ENCODE measurements at places on chromosomes 12 and 14.

- no peak for DNase-seq
Observed at GRCh38 chr14:99079061-99079727, 192.8 kb downstream of the BCL11B start.

DNA sequence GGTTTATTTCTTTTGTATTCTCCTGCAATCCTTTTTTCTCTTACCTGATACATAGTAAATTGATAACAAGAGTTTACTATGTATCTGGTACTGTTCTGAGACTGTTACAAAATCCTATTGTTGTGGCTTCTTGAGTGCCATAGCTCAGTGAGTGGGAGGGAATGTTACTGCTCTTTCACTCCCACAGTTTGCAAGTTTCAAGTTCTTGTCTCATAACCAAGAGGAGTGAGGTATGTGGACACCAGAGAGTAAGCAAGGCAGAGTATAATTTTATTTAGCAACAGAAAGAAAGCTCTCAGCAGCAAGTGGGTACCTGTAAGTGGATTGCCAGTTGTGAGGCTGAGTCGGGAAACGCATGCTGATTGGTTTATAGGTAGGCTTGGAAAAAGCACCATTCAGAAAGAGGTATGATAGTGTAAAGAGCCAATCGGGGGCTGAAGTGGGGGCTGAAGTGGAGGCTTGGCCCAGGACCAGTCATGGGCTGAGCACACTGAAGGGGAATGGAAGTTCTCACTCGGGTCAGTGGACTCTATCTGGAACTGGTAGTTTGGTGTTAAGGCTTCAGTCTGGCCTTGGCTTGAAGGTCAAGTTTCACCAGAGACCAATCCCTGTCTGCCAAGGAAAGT lies 850.8 kb downstream of the TMTC2 start:
- no peak for DNase-seq

- DNase-seq: no peak
Observed at GRCh38 chr12:119936705-119937311, 52.2 kb upstream of the BICDL1 start.

DNA sequence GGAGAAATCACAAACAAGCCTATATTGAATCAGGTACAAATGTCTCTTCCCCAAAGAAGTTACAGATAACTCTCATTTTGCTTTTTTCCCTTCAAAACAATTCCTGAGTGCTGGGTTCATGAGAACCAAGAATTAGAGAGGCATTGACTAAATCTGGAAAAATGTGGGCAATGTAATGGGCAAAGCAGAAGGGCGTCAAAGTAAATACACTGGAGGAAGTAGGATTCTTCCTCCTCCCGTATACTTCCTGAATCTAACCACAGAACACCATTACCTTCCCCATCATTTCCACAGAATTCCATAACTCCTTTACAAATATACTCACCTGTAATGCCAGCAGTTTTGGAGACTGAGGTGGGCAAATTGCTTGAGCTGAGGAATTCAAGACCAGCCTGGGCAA lies 3.0 kb upstream of the RBMS2 start:
- no peak for DNase-seq

- DNase-seq: no peak
Observed at GRCh38 chr12:107490010-107490409, 195.6 kb upstream of the PWP1 start.

DNA sequence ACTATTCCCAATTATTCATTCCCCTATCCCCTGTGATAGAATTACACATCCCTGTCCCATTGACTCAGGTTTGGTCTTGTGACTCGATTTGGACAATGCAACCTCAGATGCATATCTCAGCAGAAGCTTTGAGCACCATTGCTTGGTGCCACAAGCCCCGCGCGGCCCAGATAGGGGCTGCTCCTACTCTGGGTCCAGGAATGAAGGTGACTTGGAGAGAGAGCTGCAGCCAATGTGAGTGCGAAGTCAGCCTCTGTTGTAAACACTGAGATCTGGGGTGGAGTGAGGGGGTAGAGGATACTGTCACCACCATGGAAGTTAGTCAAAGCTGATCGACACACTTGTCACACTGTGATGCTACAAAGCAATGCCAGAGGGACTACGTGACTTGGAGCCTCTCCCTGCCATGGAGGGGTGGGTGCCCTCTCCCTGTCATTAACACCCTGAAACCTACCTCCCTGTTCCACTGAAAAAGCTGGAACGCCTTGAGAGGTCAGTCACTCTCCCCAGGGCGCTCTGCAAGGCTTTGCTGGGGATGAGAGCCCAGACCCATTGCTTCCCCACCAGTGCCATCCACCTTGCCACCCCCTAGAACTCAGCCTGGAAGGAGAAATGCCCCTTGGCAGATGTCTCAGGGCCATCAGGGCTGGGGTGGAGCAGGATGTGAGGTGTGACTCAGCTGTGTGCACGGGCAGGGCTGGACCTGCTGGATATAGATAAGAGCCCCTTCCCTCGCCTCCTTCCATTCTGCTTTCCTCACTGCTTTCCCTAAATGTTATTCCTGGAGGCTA lies 6.6 kb upstream of the PLEK2 start:
- DNase-seq: no peak

- DNase-seq: no peak
Observed at GRCh38 chr14:56183631-56184157, 65.5 kb downstream of the PELI2 start.

GRCh38 chr12:89576572-89577220 lies 50.8 kb upstream of the POC1B start:
- DNase-seq: no peak

DNA sequence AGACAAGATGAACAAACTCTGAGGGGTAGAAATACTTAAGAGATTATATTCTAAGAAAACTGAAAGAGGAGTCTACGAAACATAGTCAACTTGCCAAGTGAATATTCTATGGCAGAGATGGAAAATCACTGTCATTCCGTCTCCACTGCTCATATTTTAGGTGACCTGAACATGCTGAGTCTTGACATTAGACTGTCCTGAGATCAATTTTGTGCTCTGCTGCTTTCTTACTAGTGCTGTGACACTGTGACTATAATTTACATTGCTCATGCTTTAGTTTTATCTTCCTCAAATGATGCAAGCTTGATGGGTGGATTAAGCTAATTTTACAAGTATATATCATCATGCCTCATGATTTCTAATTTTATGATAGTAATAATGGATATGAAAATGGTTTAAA lies 228.2 kb upstream of the LRFN5 start:
- DNase-seq: no peak

GRCh38 chr14:59363531-59364226 lies 101.5 kb downstream of the GPR135 start:
- no peak for DNase-seq

DNA sequence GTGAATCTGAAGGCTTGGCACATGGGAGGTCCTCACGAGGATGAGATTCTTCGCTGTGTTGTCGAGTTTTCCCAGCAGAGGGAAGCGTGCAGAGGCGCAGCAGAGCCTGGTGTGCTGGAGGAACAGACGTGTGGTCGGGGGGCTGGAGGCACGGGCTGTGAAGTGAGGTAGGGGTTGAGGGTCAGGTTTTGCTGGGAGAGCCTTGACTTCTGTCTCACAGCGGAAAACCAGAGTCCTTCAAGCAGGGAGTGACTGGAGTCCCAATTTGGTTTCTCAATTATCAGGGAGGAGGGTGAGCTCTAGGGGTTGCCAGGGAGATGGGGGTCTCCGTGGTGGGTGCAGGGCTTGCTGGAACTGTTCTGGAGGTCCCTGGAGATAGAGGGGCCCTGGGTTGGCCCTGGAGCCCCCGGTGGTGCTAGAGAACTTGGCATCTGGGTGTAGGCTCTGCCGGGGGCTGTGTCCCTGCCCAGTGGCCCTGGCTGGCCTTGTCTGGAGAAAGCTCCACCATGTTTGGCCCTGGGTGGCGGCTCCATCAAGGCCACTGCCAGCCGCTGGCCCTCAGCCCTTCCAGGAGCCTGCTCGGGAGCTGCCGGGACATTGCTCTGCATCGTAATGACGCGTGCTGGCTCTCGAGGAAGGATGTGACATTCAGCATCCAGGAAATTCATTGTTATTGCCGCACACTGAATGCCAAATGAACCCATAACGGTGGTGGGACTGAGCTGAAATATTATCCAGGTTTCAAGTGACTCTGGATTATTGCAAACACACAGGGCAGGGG lies 215.7 kb downstream of the KIF26A start:
- DNase-seq: no peak

- no peak for DNase-seq
Observed at GRCh38 chr14:74858022-74858421, 17.9 kb downstream of the PROX2 start.

DNA sequence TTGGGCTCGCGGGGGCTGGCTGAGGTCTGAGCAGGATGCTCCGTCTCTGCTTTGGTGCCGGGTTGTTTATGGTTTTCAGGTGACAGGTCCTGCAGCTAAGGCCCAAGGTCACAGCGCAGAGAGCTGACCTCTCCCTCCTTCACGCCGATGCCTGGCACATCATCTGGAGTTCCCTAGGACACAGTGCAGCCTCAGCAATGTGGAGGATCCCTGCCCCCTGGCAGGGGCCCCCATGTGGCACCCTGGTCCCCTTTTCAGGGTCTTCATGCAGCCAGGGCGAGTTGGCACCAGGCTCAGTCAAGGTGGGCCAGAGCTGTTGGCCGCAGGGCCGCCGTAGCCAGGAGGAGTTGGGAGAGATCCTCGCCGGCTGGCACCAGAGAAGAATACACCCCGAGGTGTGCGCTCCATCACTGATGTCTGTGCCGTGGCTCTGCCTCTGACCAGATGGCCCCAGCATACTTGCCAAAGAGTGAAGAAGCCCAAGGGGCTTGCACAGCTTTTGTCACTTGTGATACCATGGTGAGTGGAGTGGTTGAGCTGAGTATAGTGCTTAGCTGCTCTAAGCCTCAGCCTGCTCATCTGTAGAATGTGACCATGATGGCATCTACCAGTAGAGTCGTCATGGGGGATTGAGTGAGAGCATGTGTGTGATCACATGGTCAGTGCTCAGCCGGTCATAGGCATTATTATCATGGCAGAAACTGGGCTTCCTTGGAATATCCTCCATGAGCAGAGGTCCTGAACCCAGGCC lies 11.0 kb downstream of the TPCN1 start:
- DNase-seq: peak; percentile 73

DNA sequence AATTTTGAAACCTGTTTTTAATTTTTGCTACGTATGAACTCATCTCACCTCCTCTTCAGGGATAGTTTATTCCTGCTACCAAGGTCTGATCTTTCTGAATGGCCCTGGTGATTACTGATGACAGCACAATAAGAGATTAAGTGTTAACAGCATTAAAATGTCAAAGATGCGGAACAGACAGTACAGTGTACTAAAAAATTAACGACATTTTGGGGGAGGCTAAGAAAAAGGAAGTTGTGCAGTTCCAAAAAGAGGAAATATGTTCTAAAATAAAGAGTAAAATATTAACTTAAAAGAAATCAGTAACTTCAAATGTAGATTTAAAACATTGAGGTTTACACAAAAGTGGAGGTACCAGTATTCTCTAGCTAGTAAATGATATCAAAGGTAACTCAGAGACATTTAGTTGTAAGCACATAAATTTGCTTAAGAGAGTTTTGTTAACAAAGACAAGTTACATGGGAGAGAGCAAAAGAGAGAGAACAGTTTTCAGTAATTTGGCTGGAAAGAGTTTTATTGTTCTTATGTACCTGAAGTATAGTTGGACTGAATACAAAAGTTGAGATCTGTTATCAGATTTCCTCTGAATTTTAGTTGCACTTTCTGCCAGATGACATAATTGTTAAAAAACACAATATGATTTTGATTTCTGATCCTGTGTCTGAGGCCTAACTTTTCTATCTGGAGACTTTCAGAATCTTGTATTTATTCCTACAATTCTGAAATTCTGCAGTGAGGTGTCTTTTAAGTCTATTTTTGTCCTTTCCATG lies 4.2 kb upstream of the CLECL1 start:
- DNase-seq: no peak

- no peak for DNase-seq
Observed at GRCh38 chr12:33752854-33753253, 269.4 kb upstream of the ALG10 start.

DNA sequence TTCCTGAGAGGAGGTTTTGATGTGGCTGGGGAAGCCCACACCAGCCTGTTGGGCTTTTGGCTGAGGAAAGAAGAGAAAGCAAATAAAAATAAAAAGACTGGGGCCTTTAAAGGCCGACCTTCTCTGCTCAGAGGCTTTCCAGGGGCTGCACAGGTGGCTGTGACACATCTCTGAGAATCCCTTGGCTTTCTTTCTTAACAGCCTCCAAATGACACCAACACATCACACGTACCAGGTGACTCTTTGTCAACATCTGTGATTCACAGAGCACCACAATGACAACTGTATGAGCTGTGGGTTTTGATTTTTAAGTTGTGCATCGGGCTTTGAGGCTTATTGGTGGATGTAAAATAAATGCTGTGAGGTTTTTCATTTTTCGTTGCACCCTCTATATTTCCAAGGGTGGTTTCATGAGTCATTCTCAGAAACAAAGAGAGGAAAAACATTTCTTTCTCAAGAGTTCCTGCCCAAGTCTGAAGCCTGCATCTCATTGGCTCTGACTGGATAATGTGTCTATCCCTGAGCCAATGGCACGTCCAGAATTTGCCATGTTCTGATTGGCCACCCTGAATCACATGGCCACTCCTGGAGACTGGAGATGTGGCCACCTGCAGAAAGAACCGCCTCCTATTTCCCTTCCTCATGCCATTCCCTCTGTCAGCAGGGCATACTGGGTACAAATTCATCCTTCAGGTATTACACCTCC lies 349.0 kb downstream of the GLT1D1 start:
- no peak for DNase-seq

- DNase-seq: no peak
Observed at GRCh38 chr12:46743456-46743855, 82.3 kb downstream of the SLC38A4 start.

DNA sequence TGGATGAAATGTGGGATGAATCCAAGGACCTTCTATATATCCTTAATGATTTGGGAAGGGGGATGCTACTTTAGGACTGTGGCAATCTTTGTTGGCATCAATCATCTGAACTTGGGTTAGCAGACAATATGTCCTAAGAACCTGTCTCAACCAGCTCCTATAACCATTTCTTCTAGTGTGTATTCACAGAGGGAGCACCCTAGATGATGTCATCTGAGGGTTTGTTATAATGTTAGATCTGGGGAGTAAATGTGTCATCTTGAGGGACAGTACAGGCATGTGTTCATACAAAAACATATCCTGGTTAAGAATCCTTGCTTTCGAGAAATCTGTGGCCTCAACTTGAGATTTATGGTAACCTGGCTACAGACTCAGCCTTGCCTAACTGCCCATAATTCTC lies 41.9 kb upstream of the NFKBIA start:
- DNase-seq: no peak

GRCh38 chr14:62206456-62206855 lies 444.2 kb downstream of the SNAPC1 start:
- DNase-seq: no peak

GRCh38 chr12:106670131-106670530 lies 87.3 kb downstream of the RFX4 start:
- no peak for DNase-seq

GRCh38 chr12:108886873-108887629 lies 7.2 kb downstream of the DAO start:
- DNase-seq: peak; percentile 17

GRCh38 chr14:68146818-68147217 lies 327.2 kb downstream of the RAD51B start:
- no peak for DNase-seq

GRCh38 chr14:21081521-21082142 lies 11.5 kb downstream of the ARHGEF40 start:
- no peak for DNase-seq

GRCh38 chr14:57246933-57247657 lies 21.6 kb downstream of the EXOC5 start:
- no peak for DNase-seq

Measured in cerebellar cortex (tissue), 1 donor.